Common myeloid progenitor, CD34-positive (primary cell): ENCODE measurements at places on chromosomes 4 and X.

DNA sequence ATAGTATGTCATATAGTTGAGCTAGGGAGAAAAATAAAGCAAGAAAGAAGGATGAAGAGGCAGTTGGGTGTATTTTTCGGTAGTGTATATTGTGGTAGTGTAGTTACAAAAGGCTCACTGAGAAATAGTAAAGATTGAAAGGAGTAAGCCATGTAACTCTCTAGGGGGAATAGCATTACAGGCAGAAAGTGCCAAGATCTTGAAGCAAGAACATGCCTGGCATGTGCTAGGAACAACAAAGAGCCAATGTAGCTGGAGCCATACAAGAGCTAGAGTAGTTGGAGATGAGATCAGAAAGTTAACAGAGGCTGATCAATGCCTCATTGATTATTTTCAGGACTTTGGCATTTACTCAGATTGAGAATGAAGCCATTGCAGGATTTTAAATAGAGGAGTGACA is 3.0 kb downstream of the ABCE1 start:
- no peak for DNase-seq

- DNase-seq, result no peak
These were observed 69.8 kb downstream of the ZNF182 start for GRCh38 chrX:47933946-47934345.

GRCh38 chrX:16838202-16839066 is 31.7 kb downstream of the RBBP7 start:
- no peak for DNase-seq

- peak; percentile 57 for DNase-seq
These were observed 41.4 kb upstream of the MSANTD1 start for GRCh38 chr4:3207531-3208037.

GRCh38 chrX:20312018-20312417 is 45.3 kb upstream of the RPS6KA3 start:
- DNase-seq, result no peak

- no peak for DNase-seq
These were observed 21.1 kb downstream of the SLC25A53 start for GRCh38 chrX:104135677-104136076.

DNA sequence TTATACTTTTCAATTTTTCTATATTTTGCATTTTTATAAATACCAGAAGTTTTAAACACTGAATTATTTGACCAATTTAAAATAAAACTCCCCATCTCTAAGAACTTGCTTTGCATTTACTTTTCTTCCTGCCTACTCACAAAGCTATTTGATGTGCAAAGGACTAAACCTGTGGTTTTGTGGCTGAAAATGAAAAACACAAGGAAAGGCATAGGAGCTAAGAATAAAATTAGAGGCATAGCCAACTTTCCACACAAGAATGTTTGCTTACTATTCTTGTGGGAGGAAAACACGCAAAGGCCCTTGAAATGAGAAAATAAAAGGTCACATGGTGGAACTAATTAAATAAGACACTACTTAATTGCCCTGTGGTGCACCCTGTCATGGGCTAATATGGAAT is 221.2 kb downstream of the KLHL13 start:
- DNase-seq, result no peak

GRCh38 chr4:115711575-115711974 is 598.2 kb upstream of the NDST4 start:
- no peak for DNase-seq

DNA sequence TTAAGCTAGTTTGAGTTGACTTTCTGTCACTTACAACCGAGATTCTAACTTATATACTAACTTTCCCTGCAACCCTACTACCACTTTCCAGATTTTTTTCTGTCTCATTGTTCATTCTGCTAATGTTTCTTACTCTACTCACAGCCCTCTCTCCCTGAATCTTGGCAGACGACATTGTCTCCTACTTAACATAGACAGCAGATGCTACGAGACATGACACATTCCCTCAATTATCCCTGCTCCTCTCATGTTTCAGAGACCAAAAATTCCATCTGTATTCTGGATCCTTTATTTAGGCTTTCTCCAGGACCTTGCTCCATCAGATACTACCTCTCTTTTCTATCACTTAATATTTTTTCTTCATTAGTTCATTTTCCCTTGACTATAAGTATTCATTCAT is 379.1 kb upstream of the TEX13C start:
- no peak for DNase-seq

GRCh38 chr4:131459430-131460101 is 1689.5 kb upstream of the PCDH10 start:
- DNase-seq, result no peak

DNA sequence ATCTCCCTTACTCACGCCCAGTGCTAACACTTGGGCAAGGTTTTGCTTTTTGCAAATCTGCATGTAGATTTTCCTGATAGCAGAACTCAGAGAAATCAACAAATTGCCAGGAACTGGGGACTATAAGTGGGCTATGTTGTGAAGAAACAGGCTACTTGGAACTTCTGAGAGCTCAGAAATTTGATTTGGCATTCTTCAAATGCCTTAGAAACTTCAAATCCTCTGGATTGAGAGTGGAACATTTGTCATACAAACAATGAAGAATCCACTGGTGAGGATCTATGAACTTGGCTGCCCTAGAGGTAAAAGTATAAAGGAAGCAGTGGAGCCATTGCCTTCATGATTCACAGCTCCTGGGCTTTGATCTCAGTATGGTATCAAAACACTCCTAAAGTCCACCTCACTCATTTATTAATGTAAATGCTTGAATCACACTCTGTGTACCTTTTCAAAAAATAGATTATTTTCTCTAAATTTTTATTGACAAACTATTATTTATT is 126.0 kb downstream of the GLRA3 start:
- DNase-seq, result no peak

- no peak for DNase-seq
These were observed 86.9 kb downstream of the MAB21L2 start for GRCh38 chr4:150668824-150669223.

GRCh38 chr4:165787516-165788274 is 85.3 kb upstream of the TLL1 start:
- no peak for DNase-seq

DNA sequence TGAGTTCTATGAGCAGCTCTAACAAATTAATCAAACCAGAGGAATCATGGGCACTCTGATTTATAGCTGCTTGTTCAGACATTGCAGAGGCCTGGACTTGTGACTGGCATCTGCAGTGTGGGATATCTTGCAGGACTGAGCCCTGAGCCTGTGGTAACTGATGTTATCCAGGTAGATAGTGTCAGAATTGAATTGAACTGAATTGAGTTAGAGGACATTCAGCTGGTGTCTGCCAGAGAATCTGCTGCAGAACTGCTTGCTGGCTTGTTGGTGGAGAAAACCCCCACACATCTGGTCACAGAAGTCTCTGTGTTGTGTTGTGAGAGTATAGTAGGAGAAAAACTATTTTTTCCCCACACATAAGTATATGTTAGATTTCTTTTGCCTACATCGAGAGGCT is 42.2 kb downstream of the SMIM20 start:
- DNase-seq, result no peak

- DNase-seq, result peak; percentile 21
These were observed 1.0 kb upstream of the ANKRD17 start for GRCh38 chr4:73259571-73260090.

GRCh38 chrX:42735250-42735649 is 42.7 kb downstream of the PPP1R2C start:
- no peak for DNase-seq

DNA sequence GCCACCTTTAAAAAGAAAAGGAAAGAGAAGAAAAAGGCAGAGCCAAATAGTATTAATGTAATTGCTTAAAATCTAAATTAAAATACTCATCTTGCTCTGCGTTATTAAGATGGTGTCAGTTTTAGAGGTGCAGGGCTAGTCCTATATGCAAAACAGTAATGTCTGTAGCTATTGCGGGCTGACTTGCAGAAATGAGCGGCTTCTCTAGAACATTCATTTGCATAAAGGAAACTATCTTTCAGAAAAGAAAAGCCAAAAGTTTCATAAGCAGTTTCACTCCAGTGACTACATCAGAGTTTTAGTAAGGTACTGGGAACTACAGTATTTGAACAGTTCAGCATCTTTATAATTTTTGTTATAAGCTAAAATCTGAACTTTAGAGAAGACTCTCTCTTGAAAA is 6.0 kb downstream of the SMAD1 start:
- peak; percentile 73 for DNase-seq

- peak; percentile 59 for DNase-seq
These were observed 211.9 kb upstream of the UGT8 start for GRCh38 chr4:114386637-114387233.
